ENCODE measurements at places on chromosomes 6 and 20. TPM values are rescaled to one million over a fixed set of nuclear protein-coding genes. Genes with fewer than 3 reads are reported as not detected.

The SMLR1 gene
- total RNA-seq: not detected

DNA sequence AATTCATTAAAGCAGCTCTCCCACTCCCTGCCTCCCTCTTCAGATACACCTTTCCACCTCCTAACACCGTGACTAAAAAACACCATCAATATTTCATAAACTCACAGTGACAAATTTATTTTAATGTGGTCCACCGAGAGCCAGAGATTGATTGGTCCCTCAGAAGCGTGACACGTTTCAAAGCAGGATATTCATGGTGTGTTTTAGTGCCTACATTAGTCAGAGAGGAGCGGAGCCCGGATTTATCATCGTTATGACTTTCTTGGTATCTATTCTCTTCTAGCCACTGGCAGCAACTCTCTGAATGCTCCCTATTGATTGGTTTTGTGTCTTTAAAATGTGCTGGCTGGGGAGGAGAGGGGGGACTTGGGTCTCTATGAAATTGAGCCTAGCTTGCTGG lies 265.3 kb downstream of the DHX35 start:
- no peak for DNase-seq

The TULP4 gene
- 22.6 TPM for total RNA-seq

- no peak for DNase-seq
These were observed 71.8 kb downstream of the ARHGAP18 start for GRCh38 chr6:129638055-129638684.

GRCh38 chr6:92495242-92495641 lies 924.1 kb downstream of the EPHA7 start:
- DNase-seq: peak; percentile 8

DNA sequence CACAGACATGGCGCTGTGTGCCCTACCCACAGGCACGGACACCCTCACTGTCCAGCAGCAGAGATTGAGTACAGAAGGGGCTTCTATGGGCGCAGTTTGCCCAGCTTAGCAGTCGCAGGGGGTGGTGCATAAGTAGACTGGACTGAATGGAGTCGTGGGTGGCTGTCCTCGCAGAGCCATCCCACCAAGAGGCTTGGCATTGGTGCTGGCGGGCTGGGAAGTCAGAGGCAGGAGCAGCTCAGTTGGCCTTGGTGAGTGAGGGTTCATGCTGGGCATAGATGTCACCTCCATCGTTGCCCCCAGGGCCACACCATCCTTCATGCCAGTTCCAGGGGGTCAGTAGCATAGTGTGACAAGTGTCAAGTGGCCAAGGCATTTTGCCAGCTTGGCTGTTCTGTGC lies 25.2 kb downstream of the SUMO4 start:
- no peak for DNase-seq

The DDX39B gene
- 580 TPM for total RNA-seq

The RSPO3 gene
- not detected for total RNA-seq

DNA sequence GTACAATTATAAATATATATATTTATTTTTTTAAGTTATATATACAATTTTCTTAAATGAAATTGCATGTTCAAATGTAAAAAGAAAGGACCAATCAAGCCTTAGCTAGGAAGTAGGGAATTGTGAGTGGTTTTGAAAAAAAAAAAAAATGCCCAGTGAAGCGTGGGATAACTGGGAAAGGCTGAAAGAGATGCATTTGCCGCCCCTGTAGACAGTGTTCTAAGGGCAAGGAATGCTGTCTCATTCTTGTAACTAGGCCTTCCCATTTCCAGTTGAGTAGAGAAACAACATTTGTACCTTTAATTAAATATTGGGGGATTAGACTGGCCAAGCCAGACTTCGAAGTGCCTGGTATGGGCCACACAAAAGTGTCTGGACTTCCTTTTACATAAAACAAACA lies 430.1 kb upstream of the SLC35B3 start:
- no peak for DNase-seq

GRCh38 chr20:64095927-64096326 lies 11.4 kb downstream of the NPBWR2 start:
- no peak for DNase-seq

The ADGRF1 gene
- 0.17 TPM for total RNA-seq

- DNase-seq: no peak
These were observed 202.6 kb upstream of the MYLIP start for GRCh38 chr6:15926256-15926655.

- DNase-seq: no peak
These were observed 124.9 kb upstream of the ARID1B start for GRCh38 chr6:156652231-156652750.

GRCh38 chr6:16474772-16475493 lies 236.5 kb downstream of the GMPR start:
- no peak for DNase-seq

The MAS1L gene
- not detected for total RNA-seq

DNA sequence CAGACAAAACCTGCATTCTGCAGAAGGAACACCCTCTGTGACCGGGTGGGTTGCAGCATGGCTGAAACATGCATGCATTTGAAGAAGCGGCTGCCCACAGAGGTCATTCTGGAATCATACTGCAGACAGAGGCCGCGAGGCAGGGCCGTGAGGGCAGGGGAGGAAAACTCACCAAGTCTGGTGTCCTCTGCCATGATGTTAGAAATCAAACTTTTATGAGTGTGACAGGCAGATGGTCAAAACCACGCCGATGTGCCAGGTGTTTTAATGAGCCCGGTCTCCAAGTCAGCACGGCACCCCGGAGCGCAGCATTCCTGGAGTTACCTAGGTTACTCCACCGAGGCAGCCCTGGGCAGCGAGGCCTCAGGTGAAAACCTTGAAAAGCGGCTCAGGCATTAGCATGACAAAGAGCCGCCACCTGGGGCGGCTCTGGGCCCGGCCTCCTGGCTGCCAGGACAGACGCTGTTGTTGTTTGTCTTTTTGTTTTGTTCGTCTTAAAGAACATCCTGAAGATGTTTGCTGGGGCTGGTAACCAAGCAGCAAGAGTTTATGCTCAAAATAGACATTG lies 255.6 kb downstream of the ERMARD start:
- DNase-seq: no peak

DNA sequence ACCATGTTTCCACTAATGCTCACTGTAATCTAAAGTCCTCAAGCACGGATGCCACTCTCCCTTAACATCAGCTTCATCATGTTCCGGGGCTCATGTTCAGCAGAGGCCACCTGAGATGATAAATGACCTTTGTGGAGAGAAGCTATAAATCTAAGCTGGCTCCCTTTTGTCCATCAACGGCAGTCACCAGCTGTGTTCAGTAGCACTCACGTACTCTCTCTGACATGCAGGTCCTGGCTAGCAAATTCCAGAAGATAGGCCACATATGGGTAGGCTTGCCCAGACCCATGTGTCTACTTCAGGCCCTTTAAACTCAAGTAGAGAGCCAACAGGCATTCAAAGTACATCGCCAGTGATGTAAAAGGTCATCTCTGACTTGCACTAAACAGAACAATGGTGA lies 38.6 kb downstream of the MYLK4 start:
- DNase-seq: no peak

GRCh38 chr6:147977851-147978465 lies 364.7 kb upstream of the SASH1 start:
- no peak for DNase-seq

The VPS52 gene
- total RNA-seq: 16.9 TPM

The BICRAL gene
- 3.4 TPM for total RNA-seq

DNA sequence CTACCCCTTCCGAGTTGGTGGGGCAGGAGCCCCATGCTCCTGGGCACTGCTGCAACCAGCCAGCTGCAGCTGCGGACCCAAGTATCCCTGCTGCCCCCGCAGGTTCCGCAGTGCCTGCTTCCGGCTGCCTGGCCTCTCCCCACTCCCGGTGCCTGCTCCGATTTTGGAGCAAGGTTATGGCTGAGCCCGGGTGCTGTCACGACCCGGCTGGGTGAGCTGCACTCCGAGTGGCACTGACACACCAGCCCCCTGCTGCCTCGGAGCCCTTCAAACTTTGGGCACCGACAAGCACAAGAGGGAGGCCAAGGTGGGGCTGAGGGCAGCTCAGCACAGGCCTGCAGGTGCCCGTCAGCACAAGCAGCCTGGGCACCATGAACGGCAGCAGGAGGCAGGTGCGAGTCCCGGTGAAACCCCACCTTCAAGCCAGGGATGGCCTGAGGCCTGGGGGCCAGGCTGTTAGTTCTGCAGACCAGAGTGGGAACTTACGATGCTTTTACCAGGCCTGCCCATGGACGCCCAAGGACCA lies 25.9 kb upstream of the HACE1 start:
- DNase-seq: no peak

DNA sequence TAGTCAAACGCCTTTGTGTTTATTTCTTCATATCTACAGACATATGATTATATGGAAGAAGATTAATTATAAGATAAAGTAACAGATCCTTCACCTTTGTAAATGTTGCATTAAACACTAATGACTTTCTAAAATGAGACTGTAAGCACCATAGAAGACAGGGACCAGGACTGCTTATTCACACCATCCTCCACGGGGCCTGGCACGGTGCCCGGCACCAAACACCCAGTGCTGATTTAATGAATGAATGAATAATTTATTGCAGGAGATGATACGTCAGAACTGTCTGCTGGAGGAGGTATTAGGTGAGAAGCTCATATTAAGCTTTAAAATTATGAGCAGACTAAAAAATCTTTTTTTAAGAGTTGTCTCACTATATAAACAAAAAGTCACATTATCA lies 88.3 kb downstream of the SLX4IP start:
- DNase-seq: no peak

GRCh38 chr20:13280609-13281324 lies 59.7 kb downstream of the ISM1 start:
- no peak for DNase-seq

DNA sequence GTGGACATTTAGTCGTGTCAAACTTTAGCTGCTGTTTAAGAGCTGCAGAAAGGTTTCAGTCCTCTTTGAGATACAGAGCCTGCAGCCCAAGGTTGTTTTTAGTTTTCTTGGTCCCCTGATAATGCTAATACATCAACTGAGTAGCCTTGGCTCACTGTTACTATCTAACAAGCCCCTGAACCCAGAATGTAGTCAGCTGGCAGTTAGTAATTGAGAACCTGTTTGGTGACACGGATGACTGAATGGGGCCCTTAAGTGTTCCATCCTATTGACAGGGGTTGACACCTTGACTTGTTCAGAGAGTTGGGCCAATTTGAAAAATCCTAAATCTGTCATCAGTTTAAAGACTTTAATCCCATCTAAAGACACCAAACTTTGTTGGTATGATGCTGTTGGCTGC lies 2.8 kb downstream of the RTN4IP1 start:
- DNase-seq: no peak

DNA sequence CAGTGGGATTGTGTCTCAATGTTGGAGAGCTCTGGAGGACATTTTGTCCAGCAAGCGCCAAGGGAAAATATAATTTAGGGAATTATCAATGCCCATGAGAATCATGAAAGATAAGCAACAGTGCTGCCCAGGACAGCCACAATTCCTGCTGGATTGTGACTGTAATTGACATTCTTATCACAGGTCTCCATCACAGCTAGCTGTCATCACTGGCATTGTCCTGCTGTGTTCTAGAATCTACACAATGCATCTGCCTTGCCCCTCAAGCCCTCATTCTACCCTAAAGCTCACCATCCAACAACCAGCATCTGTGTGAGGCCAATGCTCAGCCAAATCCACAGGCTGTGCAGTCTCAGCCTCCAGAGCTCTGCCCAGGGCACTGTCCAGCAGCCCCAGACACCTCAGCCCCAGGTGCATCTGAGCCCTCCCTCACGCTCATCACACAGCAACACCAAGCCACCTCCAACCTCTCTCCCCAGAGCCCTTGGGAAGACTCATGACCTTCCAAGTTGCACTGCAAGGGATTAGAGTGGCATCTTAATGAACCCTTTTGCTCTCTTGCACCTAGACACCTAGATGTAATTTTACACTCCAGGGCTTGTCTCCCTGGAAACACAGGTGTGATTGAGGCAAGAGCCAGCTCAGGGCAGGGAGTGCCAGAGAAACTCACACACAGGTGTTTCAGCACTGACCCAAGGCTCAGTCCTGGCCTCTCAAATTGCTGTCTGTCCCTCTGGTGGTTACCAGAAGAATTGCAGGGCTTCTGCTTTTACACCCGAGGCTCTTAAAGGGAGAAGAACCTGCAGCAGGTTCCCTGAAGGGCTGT lies 85.2 kb upstream of the PHACTR3 start:
- peak; percentile 33 for DNase-seq

GRCh38 chr6:106106276-106107042 lies 20.3 kb downstream of the PRDM1 start:
- DNase-seq: no peak

- no peak for DNase-seq
These were observed 70.5 kb upstream of the FAM184A start for GRCh38 chr6:119148825-119149525.

- no peak for DNase-seq
These were observed 63.7 kb upstream of the BEND3 start for GRCh38 chr6:107179004-107179403.

GRCh38 chr6:132021552-132022375 lies 70.6 kb upstream of the CCN2 start:
- DNase-seq: no peak

DNA sequence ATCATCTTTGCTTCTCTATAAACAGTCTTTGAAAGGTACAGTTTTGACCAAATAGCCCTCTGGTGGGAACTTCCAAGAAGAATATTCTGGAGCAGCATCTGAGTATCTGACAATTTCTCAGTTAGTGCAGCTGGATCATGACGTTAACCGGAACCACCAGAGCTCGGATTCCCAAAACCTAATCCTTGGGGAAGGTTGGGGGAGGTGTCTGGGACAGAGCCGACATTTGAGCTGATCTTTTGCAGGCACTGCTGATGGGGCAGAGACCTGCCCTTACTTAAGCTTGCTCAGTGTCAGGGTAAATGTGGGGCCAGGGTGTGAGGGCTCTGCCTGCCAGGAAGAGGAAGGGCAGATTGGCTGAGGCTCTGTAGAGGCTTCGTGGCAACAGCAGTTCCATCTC lies 416.6 kb downstream of the DHX35 start:
- DNase-seq: no peak

DNA sequence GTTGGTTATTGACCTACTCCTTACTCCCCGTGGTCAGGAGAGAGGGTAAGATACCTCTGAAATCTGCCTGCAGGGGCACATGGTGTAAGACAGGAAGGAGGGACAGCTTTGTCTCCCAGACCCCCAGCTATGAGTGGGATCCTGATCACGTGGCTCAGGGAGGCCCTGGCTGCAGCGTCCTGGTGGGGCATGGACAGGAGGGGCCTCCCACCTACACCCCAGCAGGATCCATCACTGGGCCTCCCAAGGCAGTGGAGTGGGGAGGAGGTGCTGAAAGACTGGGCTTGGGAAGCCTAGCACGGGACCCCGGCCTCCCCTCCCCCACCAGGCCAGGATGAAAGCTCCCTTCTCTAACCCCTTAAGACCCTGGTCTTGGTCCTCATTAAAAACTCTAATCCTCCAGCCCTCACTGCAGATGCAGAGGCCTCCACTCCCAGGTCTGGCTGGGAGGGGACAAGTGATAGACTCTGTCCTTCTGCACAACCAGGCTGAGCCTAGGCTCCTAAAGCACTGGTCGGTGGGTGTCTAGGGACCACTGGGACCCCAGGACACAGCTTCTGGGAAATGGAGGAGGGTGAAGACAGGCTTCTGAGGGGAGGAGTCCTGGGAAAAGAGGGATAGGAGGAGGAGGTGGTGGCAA lies 29.6 kb upstream of the VEGFA start:
- no peak for DNase-seq

The SAMHD1 gene
- total RNA-seq: 23.9 TPM

The MYH7B gene
- total RNA-seq: not detected
